ENCODE measurements at places on chromosomes 7 and 10.

GRCh38 chr10:122911889-122912484, 1.6 kb downstream of the FAM24A start:
- peak; percentile 36 for DNase-seq

DNA sequence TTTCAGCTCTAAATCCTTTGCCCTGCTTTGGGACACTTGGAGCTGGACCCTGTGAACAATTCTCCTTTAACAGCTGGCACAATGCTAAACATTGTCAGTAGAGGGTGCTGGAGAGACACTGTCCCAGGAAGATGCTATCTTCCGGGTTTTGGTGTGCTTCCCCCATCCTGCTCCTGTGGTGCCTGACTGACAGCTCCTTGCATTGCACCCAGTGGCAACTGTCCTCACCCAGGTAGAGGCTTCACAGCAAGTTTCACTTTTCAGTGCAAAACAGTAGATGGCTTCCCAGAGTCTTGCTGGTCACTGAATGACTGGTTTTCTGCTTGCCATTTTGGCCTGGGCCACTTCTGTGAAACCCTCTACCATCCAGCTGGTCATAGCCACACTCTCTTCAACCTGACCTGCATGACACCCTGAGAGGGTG, 77.3 kb downstream of the CDC14C start:
- DNase-seq: no peak

- no peak for DNase-seq
These were observed 61.3 kb downstream of the CACNA2D1 start for GRCh38 chr7:82382276-82382675.

DNA sequence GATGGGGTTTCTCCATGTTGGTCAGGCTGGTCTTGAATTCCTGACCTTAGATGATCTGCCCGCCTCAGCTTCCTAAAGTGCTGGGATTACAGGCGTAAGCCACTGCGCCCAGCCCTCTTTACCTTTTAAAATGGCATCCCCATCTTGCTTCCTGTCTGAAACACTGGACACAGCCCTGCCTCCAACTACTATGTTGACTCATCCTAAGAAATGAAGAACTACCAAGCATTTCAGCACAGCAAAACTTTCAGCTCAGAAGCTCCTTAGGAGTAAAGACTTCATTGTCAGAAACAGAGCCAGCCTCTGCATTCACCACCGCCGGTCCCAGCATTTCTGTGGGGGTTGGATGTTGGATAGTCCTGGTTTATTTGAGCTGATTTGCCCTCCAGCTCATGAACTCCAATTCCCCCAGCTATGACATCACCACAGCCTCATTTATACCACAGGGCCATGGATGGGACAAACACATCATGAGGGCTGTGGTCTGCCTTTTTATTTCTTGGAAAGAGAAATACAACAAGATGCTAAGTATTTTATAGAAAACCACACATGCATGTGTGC, 123.5 kb downstream of the ADCY1 start:
- no peak for DNase-seq

- DNase-seq: no peak
These were observed 61.7 kb upstream of the ECHDC3 start for GRCh38 chr10:11680496-11680895.

DNA sequence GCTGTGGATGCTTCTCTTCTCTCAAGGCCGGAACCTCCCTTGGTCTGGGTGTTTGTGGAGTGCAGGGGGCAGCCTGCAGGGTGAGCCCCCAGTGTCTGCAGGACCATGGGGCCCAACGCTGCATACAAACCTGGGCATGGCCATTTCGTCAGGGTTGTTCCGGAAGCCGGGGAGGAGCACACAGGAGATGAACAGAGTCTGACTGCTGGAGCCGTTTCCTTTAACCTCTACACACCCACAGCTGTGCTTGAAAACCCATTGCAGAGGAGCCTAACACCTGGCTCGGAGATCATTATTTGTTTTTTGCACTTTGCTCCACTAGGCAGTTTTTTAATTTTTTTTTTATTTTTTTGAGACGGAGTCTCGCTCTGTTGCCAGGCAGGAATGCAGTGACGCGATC, 167.6 kb upstream of the INSYN2A start:
- no peak for DNase-seq

DNA sequence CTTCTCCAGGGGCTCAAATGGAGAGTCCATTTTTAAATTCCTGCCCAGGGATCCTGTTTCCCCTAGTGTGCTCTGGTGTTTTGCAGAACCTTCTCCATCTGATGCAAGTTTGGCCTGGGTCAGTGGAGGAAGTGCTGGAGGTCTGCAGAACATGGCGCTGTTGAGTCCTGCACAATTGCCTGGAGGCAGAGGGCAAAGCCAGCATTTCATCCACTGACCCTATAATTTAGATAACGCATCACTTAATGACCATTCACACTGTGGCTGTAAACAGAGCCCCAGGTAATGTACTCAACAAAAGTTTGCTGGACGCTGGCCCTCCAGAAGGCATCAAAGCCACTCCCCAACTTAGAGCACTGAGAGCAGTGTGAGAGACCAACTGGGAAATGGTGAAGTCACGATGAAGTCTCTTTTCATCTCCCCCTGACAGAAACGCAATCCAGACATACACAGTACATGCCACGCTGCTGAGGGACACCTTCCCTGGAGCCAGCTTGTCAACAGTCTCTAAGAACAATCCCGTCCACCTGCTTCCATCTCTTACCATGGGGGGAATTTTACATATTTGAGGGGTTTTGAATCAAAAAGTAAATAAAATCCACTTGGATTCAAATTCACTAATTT, 13.4 kb downstream of the C10orf71 start:
- no peak for DNase-seq

- no peak for DNase-seq
These were observed 305.8 kb downstream of the PLXNA4 start for GRCh38 chr7:132270517-132270916.

- DNase-seq: no peak
These were observed 265.6 kb downstream of the GFRA1 start for GRCh38 chr10:116007256-116007891.

DNA sequence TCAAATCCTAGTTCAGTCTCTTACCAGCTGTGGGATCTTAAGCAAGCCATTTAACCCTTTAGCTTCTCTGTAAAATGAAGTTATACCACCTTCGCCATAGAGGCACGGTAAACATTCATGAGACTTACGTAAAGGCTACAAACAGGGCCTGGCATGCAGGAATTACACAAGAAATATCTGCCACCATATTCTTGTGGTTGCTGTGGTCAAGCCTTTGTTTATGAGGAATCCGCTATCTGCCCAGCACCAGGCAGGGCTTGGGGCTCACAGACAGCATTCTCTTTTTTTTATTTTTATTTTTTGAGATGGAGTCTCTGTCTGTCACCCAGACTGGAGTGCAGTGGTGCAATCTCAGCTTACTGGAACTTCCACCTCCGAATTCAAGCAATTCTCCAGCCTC, 9.9 kb downstream of the AIFM2 start:
- DNase-seq: no peak

Data from activated naive CD4-positive, alpha-beta T cell (primary cell).